ENCODE measurements at places on chromosomes 7 and 10.

- DNase-seq, result no peak
Measured at GRCh38 chr7:43824963-43825362, 44.4 kb downstream of the MRPS24 start.

GRCh38 chr7:46513447-46513848 is 592.4 kb upstream of the IGFBP3 start:
- DNase-seq, result no peak

- DNase-seq, result no peak
Measured at GRCh38 chr7:128880791-128881457, 18.3 kb downstream of the ATP6V1F start.

GRCh38 chr7:100791881-100792666 is 35.2 kb downstream of the EPHB4 start:
- no peak for DNase-seq

GRCh38 chr7:101936611-101937231 is 119.3 kb downstream of the CUX1 start:
- DNase-seq, result peak; percentile 59

DNA sequence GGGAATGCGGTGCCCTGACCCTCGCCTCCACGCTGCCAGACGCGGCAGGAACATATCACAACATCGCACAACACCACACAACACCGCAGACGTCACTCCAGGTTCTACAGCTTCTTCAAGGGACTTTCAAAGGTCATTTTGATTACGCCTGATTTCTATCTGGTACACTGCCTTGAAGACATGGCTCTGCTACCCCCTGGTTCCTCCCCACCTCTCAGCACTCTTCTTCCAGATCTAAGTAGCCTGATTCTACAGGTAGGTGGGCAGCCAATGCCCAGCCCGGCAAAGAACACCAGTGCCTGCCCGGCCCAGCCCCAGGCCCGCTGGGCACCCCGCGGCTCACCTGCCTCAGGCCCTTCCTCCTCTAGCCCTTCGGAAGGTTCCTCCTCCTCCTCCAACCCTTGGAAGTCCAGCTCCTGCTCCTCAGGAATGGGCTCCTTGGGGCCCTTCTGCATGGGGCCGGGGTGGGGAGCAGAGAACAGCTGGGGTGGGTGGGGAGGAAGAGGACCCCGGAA is 8.4 kb downstream of the GIGYF1 start:
- no peak for DNase-seq

- no peak for DNase-seq
Measured at GRCh38 chr10:129771024-129771423, 193.1 kb downstream of the EBF3 start.

DNA sequence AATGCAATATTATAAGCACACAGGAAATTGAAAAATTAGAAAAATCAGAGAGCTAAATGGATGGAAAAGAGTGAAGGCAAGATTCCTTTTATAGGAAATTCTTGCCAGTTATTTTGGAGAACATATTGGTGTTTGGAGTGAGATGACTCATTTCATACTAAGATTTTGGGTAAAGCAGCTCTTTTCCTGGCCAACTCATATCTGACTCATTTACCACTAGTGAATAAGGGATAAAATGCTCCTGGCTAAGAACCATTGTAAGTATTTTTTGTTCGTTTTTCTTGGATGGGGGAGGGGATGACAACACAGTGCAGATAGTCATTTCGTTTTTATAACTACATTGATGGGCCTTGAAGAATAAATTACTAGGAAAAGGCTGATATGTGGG is 139.3 kb downstream of the TWIST1 start:
- peak; percentile 95 for DNase-seq

- DNase-seq, result no peak
Measured at GRCh38 chr7:85320699-85321476, 134.0 kb upstream of the SEMA3D start.

GRCh38 chr10:61993711-61994401 is 92.4 kb downstream of the ARID5B start:
- peak; percentile 51 for DNase-seq

GRCh38 chr10:116265686-116266085 is 7.3 kb downstream of the GFRA1 start:
- no peak for DNase-seq

- DNase-seq, result no peak
Measured at GRCh38 chr10:90432866-90433265, 425.0 kb downstream of the HTR7 start.

- DNase-seq, result no peak
Measured at GRCh38 chr10:126910798-126911197, 5.6 kb downstream of the DOCK1 start.

GRCh38 chr7:54869523-54869922 is 110.5 kb upstream of the SEC61G start:
- DNase-seq, result no peak

- peak; percentile 69 for DNase-seq
Measured at GRCh38 chr10:17989908-17990767, 38.4 kb downstream of the SLC39A12 start.

DNA sequence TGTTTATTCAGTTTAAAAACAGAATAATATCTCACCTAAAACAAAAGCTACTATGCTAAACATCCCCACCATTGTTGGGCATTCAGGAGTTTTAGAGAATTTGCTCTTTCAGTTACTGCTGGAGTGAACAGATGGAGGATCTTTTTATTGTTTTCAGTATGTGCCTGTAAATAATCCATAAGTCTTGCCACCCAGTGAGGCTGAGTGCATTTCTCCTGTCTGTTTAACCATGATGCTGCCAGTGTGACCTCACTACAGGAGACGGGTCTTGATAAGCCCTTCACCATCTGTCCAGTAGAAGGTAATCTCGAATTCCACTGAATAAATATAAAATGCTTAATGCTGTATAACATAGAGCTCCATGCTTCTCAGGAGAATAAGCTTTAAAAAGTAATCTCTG is 430.9 kb downstream of the POM121L12 start:
- DNase-seq, result no peak

GRCh38 chr7:8018961-8019360 is 50.4 kb downstream of the GLCCI1 start:
- DNase-seq, result no peak

DNA sequence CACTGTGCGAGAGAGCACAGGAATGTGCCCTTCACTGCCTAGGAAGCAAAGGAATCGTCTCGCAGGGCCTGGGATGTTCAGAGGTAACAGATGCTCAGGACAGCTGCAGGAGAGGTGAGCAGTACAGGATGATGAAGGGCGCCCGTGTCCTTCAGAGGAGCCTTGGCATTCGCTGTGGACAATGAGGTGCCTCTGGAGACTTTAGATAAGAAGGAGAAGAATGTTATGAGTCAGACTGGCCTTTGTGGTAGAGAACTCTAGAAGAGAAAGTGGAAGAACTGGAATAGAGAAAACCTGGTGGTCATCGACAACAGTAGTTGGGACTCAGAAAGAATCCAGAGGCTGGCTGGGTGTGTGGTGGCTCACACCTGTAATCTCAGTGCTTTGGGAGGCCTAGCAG is 64.4 kb upstream of the LEP start:
- no peak for DNase-seq

DNA sequence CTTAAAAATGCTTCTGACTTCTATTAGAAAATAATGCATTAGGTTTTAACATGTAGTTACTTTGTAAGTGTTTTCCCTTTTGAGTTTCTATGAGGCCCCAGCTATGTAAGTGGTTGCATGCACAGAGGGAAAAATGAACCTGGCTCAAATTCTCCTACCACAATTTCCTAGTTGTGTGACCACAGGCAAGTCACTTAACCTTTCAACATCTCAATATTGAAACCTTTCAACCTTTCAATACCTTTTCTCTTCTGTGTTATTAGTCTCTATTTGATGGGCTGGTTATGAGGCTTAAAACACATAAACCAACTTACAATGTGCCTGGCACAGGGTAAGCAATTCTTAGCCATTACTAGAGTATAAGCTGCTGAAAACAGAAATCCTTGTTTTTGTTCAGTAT is 203.0 kb downstream of the KCND2 start:
- DNase-seq, result no peak

DNA sequence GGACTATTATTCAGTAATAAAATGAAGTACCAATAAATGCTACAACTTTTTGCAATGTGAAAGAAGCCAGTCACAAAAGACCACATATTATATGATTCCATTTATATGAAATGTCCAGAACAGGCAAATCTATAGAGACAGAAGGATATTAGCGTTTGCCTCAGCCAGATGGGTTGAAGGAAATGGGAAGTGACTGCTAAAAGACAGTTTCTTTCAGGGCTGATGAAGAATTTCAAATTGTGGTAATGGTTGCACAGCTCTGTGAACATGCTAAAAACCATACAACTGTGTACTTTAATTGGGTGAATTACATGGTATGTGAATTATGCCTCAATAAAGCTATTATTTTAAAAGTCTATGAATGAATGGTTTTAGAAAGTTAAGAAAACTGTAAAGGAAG is 23.9 kb upstream of the REEP3 start:
- DNase-seq, result no peak

DNA sequence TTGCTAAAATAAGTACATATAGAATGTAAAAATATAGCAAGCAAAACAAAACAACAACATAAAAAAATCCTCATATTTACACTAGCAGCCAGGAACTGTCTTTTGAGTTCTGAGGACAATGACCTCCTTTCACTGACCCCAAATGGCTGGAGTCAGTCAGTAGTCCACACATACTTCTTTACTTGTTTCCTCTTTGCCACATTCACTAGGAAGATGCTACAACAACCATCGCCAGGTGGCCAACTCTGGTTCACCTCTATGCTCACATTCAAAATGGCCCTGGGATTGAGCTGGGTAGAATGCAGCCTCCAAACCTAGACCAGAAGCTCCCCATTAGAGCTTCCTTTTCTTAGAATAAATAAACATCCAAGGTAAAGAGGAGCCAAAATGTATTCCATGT is 356.2 kb downstream of the PLXNA4 start:
- no peak for DNase-seq

DNA sequence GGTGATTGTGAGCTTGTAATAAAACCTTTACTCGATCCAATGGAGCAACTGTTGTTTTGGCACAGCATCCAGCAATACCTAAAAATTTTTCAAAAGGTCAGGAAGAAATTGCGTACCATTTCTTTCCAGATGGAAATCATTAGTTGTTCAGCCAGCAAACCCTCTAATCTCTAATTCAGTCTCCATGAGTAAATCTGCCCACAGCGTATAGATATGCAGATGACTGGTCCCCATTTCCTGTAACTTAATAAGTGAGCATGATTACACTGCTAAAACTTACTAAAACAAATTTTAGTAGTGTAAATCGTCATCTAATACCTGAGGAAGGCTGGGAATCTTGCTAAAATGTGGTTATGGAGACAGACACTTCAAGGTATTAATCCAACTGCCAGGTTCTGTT is 10.6 kb downstream of the SLC25A16 start:
- peak; percentile 63 for DNase-seq

GRCh38 chr7:131061818-131062217 is 265.9 kb upstream of the MKLN1 start:
- no peak for DNase-seq

DNA sequence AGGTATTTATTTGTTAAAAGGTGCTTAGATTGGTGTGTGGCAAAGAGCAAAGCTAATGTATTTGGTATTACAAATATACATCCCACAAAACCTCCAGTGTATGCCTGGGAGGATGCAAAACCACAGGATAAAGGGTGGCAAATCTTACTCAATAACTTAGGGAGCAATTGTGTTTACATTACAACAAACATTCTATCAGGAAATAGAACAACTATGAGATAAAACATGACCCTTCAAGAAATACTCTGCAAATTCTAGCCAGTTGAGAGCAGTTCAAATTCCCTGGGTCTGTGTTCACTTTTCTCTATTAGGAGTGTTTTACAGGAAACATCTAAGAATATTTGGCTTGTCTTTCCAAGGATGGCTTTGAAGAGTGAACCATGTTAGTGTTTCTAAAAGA is 64.9 kb downstream of the CUL1 start:
- peak; percentile 2 for DNase-seq

DNA sequence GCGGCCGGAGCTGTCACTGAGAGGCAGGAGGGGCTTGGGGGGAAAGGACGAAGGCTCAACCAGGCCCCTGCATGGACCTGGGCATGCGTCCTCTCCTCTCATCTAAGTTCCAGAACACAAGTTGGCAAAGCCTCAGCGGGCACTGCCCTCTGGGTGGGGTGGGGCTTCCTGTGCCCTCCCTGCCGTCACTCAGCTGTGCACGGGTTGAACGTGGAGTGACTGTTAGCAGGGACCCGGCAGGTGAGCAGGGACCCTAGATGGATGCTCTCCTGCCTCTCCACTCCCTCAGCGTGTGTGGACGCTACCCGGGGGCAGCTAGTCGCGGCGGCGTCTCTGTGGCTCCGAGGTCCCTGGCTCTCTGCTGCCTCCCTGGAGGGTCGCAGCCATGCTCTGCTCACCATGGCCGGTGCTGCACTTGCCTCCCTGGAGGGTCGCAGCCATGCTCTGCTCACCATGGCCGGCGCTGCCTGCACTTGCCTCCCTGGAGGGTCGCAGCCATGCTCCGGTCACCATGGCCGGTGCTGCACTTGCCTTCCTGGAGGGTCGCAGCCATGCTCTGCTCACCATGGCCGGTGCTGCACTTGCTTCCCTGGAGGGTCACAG is 36.4 kb upstream of the TTYH3 start:
- DNase-seq, result no peak

DNA sequence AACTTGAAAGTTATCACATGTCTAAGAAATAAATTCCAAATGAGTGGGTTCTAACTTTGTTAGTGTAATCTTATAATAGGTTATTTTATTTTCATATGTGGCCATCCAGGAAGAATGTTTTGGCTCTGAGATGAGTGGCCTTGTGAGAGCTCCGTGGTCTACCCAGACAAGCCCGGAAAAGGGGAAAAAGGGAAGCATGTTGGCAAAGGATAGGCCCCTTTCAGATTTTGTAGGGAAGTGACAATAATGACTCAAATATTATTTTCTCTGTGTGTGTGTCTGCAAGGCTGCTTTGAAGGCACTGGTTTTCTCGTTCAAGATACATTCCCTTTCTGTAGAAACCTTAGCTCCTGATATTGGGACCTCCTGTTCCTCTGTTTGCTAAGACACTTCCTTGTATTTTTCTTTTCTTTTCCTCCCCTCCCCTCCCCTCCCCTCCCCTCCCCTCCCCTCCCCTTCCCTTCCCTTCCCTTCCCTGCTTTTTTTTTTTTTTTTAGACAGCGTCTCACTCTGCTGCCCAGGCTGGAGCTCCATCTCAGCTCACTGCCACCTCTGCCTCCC is 240.8 kb downstream of the LRMDA start:
- DNase-seq, result no peak

DNA sequence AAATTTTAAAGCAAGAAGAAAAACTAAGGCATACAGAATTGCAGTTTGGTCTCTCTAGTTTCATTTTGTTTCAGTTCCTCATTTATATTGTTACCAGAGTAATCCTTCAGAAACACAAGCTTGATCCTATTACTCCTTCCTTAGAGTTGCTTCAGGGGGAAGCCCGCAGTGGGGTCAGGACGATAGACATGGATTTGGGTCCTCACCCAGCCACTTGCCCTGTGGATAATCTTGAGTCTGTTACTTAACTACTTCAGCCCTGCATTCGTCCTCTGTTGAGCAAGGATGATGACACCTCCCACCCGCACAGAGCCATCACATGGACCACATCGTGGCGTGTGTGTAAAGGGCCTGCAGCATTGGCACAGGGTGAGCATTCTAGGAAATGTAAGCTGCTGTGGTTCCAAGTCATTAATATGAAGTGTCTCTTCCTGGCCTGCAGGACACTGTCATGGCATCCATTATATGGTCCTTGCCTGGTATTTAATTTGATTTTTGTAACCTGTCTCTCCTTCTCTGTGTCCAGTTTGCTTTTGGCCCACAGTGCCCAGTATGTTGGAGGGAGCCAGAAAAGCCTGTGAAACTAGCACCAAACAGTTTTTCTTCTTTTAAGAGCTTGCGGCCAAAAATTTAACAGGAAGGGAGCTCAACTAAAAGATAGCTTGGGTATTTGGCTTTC is 111.2 kb downstream of the EEPD1 start:
- peak; percentile 64 for DNase-seq

GRCh38 chr10:62019013-62019684 is 117.7 kb downstream of the ARID5B start:
- peak; percentile 71 for DNase-seq

GRCh38 chr10:78656417-78657162 is 412.2 kb upstream of the ZMIZ1 start:
- no peak for DNase-seq

All from AG10803 (cell line).